Immature natural killer cell (primary cell): ENCODE measurements at places on chromosomes 12 and 14.

DNA sequence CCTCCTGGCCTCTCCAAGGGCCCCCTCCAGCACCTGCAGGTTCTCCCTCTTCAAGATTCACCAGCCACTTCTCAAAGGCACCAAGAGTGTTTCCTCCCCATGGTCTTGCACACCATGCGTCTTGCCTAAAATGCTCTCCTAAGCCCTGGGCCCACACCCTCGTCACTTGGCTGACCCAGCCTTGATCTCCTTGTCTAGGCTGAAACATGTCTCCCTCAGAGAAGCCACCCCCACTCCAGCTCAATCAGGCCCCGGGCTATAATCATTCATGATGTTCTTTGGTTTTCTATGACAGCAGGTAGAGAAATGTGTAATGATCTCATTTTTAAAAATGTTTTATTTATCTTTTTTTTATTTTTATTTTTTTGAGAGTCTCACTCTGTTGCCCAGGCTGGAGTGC is 88.1 kb downstream of the EFCAB11 start:
- DNase-seq, result no peak

DNA sequence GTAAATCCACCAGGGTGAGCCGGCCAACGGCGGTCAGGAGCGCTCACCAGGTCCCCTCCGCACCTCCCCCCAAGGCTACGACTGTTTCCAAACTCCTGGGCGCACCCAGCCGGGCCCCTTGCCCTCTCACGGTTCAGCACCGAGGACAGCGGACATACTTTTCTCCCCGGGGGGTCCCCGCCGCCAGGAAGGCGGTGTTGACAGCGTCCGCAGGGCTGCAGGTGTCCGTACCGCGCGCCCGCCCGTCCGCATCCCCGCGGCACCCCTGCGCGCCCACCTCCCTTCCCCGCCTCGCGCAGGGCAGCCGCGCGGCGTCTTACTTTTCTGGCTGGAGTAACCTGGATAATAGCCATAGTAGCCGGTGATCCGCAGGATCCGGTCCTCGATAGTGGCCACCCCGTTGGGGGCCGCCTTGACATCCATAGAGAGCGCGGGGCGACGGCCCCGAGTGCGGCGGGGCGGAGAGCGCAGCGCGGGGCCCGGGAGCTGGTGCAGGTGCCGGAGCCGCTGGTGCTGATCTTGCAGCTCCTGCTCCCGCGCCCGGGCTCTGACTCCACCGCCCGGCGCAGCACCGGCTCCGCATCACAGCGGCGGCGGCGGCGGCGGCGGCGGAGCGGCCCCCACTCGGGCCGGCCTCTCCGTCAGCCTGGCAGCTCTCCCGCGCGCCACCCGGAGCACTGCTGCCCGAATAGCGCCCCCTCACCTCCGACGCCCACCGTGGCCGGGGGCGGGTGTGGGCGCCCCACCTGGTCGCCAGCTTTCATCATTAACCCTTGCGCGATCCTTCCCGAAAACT is at the start of gene SLC35F4:
Gene SLC35F4 (minus strand): TSS at position 690 of the 796 bp plus-strand sequence.
- DNase-seq, result no peak

DNA sequence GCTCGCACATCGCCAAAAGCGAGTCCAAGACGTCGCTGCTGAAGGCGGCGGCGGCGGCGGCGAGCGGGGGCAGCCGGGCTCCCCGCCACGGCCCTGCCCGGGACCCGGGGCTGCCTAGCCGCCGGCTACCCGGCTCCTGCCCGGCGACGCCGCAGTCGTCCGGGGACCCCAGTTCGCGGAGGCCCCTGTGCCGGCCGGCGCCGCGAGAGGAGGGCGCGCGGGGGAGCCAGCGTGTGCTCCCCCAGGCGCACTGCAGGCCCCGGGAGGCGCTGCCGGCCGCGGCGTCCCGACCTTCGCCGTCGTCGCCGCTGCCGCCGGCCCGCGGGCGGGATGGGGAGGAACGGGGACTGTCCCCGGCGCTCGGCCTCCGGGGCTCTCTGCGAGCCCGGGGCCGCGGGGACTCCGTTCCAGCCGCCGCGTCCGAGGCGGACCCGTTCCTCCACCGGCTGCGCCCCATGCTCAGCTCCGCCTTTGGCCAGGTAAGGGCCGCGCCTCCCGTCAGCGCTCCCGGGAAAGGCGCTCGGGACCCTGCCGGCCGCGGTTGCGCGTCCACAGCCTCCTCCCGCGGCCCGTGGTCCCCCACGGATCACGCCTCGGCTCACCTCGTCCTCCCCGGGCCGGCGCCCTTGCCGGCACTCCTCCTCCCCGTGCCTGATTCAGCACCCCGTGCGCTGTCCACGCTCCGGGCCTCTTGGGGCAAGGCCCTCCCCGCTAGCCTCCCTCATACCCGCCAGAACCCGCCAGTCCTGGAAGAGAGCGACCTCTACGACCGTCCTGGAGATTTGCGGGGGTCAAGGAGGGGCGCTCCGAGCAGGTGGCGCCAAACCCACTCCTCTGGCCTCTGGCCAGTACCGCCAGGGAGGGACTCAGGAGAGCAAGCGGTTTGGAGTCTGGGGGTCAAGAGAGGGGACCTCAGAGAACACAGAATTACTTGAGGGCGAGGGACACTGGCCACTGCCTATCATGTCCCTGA is 721 bp downstream of the CABP1 start:
- DNase-seq, result peak; percentile 33

DNA sequence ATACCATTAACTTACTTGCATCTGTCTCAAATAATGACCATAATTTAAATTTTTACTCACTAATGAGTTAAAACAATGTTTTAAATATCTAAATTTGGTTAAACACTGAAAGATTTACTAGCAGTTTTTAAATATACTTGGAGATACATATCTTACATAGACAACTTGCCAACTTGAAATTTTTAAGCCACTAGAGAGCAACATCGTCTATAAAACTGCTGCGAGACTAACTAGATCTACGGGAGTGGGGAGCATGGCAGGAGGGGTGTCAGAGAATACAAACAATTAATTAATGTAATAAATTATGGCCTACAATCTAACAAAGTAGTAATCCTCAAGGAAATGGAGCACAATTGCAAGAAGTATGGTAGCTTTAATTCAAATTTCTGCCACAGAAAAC is 120.4 kb downstream of the LRRIQ1 start:
- DNase-seq, result no peak

GRCh38 chr14:75182821-75183220 is 6.4 kb upstream of the TMED10 start:
- DNase-seq, result no peak

DNA sequence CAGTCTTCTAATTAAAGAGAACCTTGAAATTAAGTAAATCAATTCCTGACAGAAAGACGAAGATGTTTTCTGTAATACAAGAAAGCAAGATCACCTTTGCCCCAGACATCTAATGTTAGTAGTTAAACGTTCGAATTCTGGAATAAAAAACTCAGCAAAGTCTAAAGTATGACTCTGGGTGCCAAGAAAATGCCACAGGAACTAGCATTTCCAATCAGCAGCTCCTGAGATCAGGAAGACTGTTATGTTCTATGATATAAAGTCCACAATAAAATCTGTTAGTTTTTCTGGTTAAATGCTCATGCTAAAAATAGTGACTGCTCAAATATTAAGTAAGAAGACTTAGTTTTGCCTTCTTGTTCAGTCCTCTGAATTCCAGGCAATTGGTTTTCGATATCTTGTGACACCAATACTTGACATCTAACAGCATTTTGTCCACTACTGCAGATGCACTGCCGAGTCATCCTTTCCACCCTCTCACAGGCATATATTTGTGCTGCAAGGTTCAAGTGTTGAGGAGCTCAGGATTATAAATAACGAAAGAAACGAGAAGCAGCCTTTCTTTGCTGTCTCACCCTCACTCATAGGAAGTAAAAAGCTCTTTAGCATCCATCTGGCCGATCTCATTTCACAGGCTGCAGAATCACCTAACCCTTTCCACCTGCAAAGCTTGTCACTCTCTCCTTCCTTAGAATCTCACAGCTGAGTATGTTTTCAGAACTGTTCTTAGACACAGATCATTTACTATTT is 32.0 kb downstream of the SSH1 start:
- DNase-seq, result no peak

DNA sequence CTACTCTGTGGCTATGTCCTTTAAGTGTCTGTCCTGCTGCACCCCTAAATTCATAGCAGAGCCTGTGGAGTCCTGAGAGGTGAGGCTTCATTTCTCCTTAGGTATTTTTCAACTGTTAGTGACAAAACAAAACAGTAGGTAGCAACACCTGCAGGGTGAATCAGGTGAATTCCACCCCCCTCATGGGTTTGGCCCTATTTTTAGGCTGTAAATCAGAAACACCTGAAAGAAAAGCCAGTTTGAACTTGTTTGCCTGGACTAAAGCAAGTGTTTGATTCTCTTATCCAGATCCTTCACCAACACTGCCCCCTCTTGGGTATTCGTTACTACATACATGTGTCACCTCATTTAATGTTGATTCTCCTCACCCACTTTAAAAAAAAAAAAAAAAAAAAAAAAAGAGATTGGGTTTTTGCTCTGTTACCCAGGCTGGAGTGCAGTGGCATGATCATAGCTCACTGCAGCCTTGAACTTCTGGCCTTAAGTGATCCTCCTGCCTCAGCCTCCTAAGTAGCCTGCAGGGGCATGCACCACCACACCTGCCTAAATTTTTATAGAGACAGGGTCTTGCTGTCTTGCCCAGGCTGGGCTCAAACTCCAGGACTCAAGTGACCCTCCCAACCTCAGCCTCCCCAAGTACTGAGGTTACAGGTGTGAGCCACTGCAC is 10.3 kb downstream of the TBPL2 start:
- DNase-seq, result peak; percentile 54

DNA sequence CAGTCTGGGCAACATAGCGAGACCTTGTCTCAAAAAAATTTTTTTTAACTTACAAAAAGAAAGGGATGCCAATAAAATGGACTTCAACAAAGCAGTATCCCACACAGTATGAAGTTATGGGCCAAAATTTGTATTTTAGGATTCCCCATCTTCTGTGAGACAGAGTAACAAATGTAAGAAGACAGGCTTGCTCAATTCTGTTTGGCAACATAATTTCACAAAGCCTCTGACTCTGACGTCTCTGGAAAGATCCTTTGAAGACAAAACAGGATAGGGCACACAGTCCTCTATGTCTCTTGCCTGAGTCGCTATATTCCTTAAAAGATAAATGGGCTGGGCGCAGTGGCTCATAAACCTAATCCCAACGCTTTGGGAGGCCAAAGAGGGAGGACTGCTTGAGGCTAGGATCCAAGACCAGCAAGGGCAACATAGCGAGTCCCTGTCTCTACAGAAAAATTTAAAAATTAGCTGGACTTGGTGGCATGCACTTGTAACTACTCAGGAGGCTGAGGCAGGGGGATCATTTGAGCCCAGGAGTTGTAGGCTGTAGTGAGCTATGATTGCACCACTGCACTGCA is 1.1 kb upstream of the HOMEZ start:
- DNase-seq, result no peak

DNA sequence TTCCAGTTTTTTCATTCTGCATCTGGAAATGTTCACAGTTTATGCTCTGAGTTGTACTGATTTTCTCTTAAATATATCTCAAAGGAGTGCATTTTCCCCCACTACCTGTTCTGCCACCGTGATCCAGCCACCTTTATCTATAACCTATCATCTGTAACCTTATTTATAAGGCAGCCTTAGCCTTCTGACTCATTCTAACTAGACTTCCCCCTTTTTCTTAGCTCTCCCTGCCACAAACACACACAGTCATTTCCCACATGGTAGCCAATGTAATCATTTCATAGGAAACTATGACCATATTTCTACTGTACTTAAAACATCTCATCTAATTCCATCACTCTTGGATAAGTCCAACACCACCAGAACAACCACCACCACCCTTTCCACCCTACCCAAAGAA is 10.8 kb upstream of the GYS2 start:
- DNase-seq, result no peak

DNA sequence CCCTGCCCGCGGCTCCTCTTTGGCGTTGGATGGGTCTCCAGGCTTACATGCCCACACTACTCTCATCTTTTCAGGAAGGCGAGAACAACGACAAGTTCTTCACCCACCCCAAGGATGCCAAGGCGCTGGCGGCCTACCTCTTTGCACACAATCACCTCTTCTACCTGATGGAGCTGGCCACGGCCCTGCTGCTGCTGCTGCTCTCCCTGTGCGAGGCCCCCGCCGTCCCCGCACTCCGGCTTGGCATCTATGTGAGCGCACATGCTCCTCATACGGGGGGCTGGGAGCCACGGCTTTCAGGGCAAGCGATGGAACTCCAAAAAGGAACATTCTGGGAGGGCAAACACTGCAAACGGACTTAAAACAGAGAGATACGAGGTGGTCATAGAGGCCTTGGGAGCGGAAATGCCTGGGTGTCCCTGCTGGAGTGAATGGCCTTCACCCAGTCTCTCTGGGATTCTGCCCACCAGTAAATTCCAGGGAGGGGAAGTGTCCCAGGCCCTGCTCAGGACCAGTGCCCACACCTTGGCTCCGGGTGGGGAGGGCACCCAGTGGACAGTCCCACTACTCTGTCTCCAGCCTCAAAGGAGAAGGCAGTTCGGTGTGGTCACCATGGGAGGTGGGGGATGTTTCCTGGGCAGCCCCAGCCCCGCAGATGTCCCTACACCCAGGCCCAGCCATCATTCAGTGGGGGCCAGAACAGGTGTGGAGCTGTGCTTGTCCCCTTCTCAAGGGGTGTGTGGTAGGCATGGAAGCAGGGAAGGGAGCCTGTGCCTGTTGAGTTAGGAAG is 45.0 kb downstream of the TPCN1 start:
- DNase-seq, result no peak

- DNase-seq, result no peak
These were observed 170.9 kb downstream of the SLC6A15 start for GRCh38 chr12:84741692-84742091.

DNA sequence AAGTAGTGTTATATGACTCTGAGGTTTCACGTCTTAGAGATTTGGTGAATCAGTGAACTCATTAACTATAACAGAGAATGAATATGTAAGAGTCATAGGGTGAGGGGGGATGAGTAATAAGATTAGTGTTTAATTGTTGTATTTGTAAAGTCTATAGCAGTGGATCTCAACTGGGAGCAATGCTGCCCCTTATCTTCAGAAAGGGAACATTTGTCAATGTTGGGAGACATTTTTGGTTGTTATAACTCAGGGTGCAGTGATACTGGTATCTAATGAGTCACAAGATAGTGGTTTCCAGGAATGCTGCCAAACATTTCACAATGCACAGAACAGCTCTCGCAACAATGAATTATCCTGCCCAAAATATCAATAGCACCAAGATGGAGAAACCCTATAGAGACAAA is 1193.7 kb downstream of the GALC start:
- DNase-seq, result no peak

DNA sequence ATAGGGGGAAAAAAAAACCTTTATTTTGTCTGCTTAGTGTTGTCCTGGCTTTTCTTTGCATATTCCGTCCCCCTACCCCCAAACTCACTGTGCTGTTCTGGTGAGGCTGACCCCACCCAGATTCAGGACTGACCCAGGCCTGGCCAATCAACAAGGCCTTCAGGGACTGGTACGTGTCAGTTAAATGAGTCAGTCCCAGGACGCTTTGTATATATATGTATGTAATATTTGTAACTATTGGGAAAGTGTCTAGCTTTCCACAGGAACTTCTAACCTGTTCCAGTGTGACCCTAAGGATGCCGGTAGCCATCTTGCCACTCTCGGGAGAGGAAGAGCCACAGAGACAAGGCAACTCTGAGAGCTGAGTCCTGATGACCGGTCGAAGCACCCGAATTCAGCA is 107.4 kb downstream of the VCPKMT start:
- no peak for DNase-seq

GRCh38 chr14:55382483-55382882 is 29.1 kb downstream of the ATG14 start:
- no peak for DNase-seq

- DNase-seq, result no peak
These were observed 59.4 kb downstream of the TSPAN11 start for GRCh38 chr12:30985814-30986452.

GRCh38 chr12:78835493-78835892 is 29.1 kb upstream of the SYT1 start:
- no peak for DNase-seq

GRCh38 chr12:51839310-51839947 is 9.1 kb downstream of the FIGNL2 start:
- no peak for DNase-seq

- no peak for DNase-seq
These were observed 5.1 kb downstream of the SLC4A8 start for GRCh38 chr12:51429700-51430099.
